ENCODE measurements at places on chromosomes 4 and X.

DNA sequence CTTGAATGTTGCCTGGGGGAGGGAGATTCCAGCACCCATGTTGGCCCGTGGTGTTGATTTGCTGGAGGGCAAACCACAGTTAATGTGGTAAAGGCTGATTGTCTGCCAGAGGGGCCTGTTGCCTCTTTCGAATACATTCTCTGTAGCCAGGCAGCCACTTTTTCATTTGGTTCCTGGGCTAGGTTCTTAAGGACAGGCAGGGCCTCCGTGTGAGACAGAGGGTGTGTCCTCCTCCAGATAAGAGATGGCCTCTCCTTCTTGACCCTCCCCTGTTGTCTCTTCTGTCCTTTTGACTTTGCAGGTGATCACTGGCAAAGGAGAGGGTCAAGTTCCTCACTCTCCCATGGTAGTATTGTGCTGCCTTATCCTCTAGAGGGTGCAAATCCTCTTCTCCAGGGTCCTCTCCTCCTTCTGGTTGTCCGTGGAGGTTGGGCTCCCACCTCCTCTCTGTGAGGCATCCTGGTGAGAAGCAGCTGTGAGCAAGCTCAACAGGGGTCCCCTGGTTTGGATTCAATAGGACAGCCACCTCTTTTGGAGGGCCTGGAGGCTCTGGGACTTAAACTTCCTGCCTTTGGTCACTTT is 44.9 kb downstream of the ZNF182 start:
- no peak for DNase-seq

DNA sequence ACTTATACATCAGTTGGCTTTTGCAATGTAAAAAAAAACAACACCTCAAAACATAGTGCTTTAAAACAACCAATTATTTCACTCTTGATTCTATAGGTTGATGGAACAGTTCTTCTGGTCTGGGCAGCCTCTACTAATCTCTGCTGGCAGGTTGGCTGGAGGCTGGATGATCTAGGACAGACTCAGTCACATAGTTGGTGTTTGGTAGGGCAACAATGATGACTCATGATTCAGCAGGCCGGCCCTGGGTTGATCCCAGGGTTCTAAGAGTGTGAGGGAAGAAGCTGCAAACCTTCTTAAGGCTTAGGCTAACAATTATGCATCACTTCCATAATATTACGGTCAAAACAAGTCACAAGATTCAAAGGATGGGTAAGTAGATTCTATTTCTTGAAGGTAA is 558.2 kb downstream of the ZNF674 start:
- no peak for DNase-seq

DNA sequence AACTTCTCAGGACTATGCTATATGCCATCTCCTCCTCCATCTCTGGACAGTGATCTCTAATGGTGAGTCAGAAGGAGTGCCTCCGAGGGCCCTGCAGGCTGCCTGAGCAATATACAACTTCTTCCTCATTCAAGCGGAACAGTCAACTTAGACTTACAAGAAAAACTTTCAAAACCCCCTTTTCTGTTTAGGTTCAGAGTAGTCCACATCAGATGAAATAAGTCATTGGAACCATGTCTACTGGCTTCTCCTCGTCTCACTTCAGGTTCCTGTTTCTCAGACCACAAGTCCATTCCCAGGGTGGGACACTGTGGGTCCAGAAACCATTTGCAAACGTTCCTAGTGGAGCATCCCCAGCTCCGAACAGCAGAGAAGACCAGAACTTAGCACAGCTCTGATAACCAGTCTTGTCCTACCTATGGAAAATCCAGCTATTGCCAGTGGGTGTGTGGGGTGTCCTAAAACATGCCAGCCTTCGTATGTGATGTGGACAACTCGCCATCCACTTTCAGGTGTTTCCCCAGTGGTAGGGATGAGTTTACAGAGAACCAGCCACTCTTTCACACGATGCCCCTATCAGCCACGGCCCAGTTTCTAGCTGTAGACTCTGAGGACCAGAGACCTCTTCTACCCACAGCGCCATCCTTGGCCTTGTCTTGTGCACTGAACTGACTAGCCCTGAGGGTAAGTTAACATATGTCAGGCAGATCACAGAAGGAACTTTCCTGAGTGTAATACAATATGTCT is 32.7 kb upstream of the NKRF start:
- DNase-seq, result no peak

GRCh38 chr4:17134565-17134964 is 236.1 kb upstream of the LDB2 start:
- no peak for DNase-seq

DNA sequence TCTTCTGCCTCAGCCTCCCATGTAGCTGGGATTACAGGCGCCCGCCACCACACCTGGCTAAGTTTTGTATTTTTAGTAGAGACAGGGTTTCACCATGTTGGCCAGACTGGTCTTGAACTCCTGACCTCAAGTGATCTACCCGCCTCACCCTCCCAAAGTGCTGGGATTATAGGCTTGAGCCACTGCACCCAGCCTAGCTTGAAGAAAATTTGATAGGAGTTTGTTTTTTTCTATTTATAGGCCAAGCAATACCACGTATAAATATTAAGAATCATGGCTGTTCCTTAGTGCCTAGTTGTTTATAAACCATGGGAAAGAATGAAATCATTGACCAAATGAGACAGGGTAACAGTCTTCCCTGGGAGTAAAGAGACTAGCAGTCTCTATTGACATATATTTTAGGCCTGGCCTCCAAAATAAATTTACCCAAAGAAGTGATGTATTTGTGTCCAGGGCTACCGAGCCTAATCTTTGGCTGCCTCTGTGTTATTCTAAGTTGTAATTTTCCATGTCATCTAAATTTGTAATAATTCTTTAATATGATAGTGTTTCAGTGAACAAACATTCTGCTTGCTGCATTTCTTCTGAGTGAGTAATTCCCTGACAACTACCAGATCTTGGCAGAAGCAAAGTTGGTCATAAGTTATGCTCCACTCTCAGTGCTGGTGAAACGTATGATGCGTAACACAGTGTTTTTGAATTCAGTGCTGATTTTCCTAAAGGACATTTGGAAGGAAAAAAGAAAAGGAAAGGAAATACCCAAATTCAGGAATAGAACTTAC is 10.3 kb downstream of the PKD2 start:
- no peak for DNase-seq

DNA sequence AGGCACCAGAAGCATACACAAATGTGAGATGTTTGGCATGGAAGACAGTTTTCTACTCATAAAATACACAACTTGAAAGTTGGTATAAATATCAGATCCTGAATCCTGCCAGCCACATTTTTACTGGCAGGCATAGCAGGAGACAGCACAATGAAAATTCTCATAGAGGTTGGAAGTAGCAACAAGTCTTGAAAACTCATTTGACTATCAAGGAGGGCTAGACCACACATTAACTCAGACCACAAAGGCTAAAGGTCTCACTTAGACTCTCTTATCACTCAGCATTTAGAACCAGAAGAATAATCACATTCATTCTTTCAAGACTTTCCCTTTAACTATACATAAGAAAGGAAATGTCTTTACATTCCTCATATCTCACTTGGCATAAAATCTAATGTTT is 56.5 kb downstream of the SORBS2 start:
- DNase-seq, result no peak

DNA sequence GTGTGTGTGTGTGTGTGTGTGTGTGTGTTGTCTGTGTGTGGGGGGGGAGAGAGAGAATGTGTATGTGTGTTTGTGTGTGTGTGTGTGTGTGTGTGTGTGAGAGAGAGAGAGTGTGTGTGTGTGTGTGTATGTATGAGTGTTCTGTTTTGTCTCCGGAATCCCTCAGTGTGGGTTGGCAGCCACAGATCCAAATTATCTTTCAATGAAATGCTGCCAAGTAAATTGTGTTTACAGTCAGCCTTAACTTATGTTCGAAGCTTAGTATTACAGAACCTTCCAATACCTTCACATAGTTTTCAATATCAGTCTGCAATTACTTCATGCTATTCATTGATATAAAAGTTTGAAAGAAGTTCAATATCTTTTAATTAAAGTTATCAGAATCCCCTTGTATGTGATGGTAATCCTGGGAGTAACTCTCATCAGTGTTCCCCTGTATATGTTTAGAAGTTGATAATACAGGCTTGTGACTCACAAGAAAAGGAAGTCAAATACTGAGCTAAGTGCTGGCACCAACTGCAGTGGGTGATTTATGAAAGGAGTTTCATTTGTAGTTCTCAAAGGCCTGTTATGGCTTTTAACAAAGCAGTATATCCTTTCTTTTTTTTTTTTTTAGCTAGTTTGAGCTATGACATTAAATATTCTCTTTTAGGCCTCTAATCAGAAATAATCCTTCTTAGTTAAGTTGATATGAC is 51.6 kb upstream of the HTR2C start:
- DNase-seq, result no peak

DNA sequence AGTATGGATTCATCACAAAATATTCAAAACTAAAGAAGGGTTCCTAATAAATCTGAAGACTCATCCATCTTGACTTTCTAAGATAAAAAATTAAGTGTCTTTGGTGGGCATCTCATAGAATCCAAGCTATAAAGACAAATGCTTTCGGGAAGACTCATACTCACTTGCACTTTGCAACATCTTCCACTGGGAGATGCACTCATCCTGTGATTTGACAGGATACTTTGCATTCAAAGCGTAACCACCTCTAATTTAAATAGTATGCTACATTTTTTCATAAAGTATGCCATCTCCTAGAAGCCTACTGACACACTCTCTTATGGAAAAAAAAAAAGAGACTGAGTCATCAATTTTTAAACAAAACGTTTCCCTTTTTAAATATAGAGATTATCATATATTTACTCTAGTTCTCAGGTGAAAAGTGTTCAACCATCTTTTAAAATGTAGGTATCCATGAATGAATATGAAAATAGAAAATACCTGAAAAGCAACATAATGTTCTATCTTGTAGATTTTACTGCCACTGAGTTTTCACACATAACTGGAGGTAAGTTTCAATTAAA is 119.6 kb downstream of the KLHL13 start:
- no peak for DNase-seq

DNA sequence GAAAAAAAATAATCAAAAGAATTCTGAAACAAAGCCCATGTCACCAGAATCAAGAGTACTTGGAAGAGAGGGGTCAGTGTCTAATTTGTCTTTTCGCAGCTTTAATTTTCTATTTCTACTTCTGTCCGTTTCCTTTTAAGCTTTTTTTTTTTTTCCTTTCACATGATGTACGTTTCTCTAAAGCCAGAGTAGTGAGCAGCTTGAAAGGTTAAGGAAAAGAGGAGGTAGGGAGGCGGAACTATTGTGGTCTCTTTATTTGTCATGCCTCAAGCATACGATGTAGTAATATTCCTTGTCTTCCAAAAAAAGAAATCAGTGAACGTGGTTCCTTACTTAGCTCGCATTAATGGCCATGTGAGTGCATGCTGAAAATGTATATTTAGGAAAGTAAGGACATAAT is 311.5 kb downstream of the TENM3 start:
- DNase-seq, result no peak

DNA sequence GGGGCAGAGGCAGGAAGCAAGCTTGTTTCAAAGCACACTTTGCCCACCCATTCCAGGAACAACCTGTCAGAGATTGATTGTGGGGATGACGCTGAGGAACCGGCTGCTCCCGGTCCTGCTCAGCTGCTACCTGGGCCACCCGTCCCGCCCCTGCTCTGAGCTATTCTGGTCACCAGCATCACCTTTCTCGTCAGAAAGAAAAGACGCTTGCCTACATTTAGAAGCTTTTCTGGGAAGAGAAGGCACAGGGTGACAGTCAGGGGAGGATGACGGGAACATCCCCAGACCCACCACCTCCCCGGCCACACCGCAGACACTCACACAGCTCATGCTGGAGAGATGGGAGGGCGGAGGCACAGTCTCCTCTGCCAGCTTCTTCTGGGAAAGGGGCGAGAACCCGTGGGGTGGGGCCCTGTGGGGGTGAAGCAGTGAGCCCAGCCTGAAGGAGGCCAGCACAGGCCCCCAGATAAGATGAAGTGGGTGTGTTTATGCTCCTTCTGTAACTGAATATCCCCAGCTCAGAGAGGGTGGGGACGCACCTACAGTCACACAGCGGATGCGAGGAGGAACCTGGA is 81.8 kb downstream of the CPZ start:
- no peak for DNase-seq

GRCh38 chr4:100075056-100075455 is 115.2 kb downstream of the DDIT4L start:
- DNase-seq, result no peak

- DNase-seq, result no peak
These were observed 5.8 kb downstream of the SRPX start for GRCh38 chrX:38214551-38215531.

DNA sequence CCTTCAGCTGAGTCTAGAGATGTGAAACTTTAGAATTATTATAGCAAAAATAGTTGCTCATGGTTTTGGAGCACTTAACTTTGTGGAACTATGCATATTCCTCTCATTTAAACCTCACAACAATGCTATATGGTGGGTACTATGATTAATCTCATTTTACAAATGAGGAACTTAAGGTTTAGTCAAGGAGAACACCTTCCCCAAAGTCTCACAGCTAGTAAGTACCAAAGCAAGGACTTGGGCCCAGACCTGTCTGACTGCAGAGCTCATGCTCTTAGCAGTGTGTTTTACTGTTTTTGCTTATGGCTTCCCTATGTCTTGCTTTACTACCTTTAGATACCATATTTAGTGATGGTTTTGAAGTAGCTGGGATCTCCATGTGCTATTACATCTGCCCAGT is 5.1 kb downstream of the UBE2A start:
- DNase-seq, result no peak

- DNase-seq, result no peak
These were observed 54.3 kb downstream of the CLCN5 start for GRCh38 chrX:49976682-49977197.

DNA sequence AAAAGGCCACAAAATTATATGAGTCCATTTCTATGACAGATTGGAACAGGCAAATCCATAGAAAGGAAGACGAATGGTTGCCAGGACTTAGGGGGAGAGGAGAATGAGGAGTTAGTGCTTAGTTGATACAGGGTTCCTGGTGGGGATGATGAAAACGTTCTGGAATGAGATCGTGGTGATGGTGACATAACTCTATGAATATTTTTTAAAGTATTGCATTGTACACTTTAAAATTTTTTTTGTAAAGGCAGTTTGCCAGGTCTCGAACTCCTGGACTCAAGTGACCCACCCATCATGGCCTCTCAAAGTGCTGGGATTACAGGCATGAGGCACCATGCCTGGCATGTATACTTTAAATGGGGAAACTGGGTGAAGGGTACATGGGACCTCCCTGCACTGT is 9.9 kb upstream of the CCNQ start:
- DNase-seq, result no peak

- no peak for DNase-seq
These were observed 30.6 kb upstream of the MANBA start for GRCh38 chr4:102791318-102791835.

GRCh38 chrX:119189115-119189514 is 47.0 kb upstream of the PGRMC1 start:
- no peak for DNase-seq

GRCh38 chr4:169407217-169407845 is 136.6 kb upstream of the SH3RF1 start:
- DNase-seq, result no peak

GRCh38 chrX:134782796-134783195 is 124.5 kb upstream of the PLAC1 start:
- no peak for DNase-seq

- no peak for DNase-seq
These were observed 84.7 kb downstream of the RAP1GDS1 start for GRCh38 chr4:98345838-98346237.

DNA sequence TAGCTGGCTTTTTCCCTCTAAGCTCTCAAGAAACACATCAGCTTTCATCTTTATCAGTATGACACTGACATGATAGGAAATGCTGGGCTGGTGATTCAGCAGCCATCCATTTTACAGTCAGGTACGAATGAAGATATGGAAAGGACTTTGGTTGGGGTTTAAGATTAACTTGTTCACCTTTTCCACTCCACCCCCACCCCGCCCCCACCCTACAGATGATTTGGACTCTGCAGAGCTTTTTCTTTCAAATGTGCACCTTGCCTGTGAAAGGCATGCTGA is 132.6 kb downstream of the AKAP4 start:
- DNase-seq, result no peak

All from activated CD4-positive, CD25-positive, alpha-beta regulatory T cell (primary cell).